ENCODE measurements at places on chromosomes 4 and X.

DNA sequence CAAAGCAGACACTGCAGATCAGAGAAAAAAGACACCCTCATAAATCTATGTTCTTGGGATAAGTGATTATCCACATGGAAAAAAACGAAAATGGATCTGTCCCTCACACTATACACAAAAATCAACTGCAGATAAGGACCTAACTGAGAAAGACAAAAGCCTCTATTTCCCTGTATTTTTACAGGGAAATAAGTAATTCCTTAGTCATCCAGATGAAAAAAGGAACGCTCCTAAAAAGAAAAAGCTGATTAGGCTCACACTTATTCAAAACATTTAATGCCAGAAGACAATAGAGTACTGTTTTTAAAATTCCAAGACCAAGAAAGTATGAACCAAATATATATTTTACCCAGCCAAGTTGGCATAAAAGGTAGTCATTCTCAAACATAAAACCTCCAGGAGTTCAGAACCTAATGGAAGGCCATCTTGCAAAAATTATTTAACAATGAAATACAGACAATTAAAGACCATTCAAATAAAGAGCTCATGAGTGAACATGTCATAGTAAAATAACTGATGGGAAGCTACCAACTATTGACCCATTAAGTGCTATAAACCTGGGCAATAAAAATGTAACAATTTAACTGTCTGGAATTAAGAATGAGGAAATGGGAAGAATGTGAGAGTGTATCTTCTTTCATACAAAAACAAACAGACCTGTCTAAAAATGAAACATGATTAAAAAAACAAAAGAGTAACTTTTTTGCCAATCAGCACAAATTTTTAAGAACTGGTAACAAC, 20.4 kb downstream of the PAPSS1 start:
- no peak for DNase-seq

DNA sequence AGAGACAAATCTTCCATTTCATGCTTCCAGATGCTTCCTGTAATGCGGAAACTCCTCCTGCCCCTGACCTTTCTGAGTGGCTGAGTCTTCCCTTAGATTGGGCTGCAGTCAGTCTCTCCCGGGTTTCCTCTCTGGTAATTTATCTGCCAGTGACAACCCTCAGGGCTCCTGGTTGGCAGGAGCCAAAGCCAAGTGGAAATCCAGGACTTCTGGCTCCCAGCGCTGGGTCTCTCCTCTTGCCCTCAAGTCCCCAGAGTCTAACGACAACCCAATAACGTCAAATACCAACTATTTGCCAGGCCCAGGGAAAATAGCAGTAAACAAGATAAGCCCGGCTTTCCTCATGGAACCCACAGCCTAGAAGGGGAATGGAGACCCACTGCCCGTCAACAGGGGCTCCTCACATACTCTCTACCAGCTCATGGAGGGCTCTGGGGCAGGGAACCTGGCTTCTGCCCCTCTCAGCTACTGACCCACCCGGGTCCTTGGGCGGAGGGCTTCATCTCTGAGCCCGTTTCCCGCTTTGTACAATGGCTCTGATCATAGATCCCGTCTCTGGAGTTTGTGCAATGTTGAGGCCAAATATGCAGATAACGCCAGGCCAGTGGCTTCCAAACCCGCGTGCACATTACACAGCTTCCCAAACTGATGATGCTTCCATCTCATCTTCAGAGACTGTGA, 1.1 kb upstream of the TBC1D14 start:
- no peak for DNase-seq

DNA sequence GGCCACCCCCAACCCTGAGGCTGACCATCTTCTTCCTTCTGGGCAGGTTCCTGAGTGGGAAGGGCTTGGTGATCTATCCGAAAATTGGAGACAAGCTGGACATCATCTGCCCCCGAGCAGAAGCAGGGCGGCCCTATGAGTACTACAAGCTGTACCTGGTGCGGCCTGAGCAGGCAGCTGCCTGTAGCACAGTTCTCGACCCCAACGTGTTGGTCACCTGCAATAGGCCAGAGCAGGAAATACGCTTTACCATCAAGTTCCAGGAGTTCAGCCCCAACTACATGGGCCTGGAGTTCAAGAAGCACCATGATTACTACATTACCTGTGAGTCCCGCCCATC, 9.7 kb downstream of the EFNB1 start:
- DNase-seq = no peak

GRCh38 chrX:23911126-23911835, 3.5 kb downstream of the CXorf58 start:
- DNase-seq = no peak

DNA sequence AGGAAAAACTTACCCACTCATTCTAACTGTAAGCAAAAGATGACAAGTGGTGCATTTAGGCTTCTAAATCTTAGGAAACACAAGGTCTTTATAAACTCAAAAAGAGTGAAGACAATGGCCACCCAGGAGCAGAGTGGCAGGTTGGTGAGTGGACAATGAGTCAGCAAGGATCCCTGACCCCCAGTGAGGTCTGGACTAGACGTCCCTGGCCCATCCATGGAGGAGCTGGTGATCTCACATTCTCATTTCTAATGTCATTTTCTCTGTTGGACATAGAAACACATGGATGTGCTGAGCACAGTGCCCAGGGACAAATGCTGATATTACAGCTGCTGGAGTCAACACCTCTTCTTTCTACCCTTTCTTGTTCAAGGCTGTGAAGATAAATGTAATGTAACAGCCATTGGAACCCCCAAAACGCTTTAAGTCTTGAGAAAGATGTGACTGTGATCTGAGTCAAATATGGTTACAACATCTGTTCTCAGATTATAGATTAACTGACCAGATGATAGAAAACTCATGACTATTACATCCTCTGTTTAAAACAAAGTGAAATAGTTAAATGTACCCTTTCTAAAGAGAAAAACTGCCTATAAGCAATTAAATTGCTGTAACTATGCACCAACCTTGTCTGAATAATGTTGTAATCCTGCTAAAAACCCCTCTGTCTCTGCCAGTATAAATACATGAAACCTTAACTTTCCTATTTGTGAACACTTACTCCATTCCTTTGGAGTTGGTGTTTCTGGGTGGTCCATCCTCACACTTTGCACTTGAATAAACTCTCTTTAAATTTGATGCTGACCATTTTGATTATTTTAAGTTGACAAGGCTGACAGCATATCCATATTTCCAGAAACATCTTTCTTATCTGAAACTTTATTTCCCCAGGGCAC, 92.7 kb downstream of the USP46 start:
- DNase-seq = no peak

GRCh38 chr4:40749717-40750460, at the start of gene NSUN7:
TSS of gene NSUN7 (plus strand) at chr4:40749955. CDS start at chr4:40750694, 739 bp downstream.
- peak; percentile 49 for DNase-seq

DNA sequence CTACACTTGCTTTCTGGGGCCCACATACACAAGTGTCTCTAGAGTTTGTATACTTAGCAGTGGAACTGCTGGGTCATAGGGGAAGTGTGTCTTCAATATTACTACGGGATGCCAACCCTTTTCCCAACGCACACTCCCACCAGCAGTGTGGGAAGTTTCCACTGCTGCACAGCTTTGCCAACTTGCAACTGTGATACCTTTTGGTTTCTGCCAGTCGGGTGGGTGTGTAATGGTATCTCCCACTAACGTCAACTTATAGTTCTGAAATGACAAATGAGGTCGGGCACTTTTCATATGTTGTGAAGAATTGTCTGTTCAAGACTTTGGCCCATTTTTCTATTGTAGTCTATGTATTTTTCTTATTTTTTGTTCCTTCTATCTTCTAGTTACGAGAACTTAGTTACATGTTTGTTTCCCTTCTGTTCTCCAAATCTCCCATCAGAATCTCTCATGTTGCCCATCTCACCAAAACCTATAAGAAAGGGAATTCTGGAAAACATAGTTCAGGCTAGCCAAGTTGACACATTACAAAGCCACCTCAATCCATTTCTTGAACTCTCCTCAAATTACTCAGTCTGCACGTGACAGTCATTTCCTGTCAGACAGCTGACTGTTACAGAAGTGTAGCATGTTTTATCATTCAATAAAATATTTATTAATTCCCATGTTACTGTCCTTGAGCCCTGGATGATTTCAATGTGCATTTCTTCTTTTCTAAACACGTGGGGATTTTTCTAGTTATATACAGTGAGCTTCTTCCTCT, 30.7 kb downstream of the PNMA6E start:
- DNase-seq = peak; percentile 36

- no peak for DNase-seq
Observed at GRCh38 chr4:7015383-7016035, 27.7 kb upstream of the TADA2B start.

- no peak for DNase-seq
Observed at GRCh38 chrX:29841750-29842149, 373.6 kb upstream of the MAGEB2 start.

- no peak for DNase-seq
Observed at GRCh38 chr4:57053508-57053907, 56.7 kb downstream of the IGFBP7 start.

DNA sequence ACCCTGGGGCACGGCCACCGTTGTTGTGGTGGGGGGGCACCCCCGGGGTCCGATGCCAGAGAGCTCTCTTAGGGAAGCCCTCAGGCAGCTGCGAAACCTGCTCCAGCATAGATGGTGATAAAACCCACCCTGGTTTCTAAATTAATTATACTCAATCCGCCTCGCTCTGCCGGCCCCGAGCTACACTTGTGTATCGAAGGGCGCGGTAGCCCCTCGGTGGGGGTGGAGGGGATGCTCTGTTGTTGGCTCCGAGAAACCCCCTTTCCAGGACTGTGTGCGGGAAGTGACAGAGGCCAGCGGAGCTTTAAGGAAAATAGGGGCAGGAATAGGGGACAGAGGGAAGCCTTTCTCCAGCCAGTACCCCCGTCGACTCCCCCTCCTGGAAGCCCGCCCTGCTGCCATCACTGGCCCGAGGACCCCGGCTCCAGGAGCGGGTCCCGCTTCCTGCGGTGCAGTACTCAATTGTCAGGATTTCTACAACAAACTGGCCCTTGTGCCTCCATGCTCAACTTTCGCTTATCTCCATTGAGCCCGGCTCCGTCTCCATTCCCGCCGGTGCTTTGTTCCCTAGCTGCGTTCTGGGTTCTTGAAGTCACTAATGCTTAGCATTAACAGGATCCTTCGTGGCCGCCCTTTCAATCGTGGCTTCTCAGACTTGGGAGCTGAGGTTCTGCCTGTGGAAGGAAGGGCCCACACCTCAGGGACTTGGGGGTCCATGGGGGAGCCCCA, 408.2 kb downstream of the BCOR start:
- no peak for DNase-seq

- DNase-seq = no peak
Observed at GRCh38 chrX:41522081-41522480, 74.9 kb downstream of the NYX start.

- no peak for DNase-seq
Observed at GRCh38 chrX:48677516-48677915, 6.1 kb upstream of the WAS start.

GRCh38 chrX:107979534-107979933, 2.6 kb downstream of the TEX13B start:
- peak; percentile 15 for DNase-seq

DNA sequence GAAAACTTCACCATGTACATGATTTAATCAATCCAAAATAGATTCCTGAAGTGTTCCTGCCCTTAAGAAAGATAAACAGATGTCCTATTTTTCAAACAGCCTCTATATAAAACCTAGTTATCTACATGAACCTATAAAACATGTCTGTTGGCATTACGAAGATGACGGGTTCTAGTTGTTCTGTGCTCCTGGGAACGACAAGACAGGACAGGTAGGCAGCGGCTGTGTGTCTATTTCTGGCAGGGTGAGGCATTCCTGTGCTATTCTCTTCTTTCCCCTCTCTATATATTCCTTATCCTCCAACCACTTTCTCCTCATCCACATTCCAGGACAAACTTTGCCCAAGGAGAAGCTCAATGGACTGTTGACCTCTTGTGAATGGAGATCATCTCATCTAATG, 6.1 kb downstream of the FAT1 start:
- no peak for DNase-seq

- DNase-seq = no peak
Observed at GRCh38 chr4:7541414-7541810, 106.7 kb upstream of the PSAPL1 start.

- no peak for DNase-seq
Observed at GRCh38 chrX:124605511-124605910, 259.1 kb downstream of the SH2D1A start.

DNA sequence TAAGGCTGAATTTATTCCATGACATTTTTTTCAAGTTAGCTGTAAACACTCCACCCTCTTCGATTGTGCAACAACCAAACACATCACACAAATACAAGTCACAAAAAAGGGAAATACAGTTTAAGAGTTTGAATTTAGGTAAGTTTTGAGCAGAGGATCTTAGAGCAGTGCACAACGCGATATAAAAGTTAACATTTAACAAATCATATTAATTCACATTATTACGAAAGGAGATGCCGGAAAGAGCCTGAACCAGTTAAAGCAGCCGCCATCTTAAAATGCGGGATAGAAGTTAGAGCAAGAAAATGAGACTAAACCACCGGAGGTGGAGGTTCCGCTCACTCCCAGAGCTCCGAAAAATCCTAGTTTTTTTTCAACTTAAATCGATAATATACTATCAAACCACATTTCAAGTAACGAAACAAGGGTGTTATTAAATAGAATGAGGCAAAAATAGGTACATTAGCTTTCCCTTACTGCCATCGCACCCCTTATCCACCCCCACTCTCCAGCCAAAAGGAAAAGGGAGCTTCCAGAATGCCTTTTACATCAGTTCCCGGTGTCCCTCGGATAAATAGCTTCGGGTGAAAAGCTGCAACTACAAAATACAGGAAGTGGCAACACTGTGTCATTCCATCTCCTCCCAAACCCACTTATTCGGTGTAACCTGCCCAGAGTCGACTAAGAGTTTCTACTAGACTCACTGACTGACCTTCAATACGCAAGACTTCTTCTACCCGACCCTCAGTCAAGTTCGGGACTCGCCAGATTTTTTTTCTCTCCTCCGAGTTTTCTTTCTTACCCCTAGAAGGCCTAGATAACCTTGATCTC, 1.9 kb downstream of the UBE2D3 start:
- DNase-seq = peak; percentile 65

DNA sequence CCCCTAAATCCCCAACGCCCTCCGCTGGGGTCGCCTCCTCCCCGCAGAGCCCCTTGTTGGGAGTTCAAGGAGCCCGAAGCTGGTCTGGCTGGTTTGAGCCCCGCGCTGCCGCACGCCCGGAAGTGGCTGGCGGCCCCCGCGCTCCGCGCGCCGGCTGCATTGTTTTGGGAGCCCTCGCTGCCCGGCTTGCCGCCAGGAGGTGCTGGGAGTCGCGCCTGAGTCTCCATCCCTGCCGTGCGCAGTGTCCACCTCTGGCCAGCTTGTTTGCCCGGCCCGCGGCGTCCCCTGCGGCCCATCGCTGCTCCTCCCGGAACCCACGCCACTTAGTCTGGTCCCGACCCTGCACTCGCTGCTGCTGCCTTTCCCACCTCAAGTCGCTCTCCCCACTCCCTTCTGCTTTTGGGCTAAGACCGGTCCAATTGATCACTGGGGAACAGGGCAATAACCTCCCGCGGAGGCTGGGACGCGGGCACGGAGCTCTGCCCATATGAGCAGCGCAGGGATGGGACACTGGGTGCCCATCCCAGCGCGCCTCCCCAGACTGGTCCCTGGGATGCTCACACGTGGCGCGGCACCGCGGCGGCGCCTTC, 2.2 kb upstream of the SFRP2 start:
- DNase-seq = peak; percentile 53

Data from activated CD4-positive, alpha-beta memory T cell treated with anti-CD3 and anti-CD28 coated beads for 36 hours (primary cell).